ENCODE measurements at places on chromosomes 5 and 9.

GRCh38 chr9:18580151-18580550 is 106.2 kb downstream of the ADAMTSL1 start:
- DNase-seq, result no peak

- DNase-seq, result no peak
Measured at GRCh38 chr5:134438721-134439123, 27.0 kb upstream of the CDKN2AIPNL start.

DNA sequence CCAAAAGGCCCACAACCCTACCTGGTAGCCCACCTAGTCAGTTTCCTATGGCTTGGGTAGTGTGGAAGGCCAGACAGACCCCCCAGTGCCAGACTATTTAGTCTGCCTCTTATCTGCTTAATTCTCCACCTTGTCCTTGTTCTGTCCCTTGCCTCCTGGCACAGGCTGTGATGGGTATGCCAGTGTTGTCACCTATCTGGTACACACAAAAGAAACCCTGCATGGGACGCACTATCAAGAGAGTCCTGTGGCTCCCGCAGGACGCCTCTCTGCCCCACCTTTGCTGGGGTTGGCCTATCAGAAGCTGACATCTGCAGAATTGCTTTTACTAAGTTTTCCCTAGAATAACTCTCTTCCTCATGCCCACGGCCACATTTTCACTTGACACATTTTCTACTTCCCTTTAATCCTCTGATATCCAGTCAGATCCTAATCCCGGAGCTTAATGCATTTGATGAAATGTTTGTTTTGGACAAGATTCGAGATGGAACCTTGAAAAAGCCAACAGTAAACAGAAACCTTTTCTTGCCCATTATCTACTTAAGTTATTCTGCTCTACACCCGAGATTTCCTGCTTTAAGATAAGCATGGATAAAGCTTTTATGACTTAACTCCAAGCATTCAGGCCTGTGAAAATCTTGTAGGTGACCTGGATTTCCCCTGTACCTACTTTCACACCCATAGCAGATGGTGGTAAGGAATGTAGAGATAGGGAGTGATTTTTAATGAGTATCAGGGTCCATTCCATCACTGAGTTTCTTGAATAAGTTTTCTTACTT is 468.5 kb downstream of the ZNF608 start:
- no peak for DNase-seq

DNA sequence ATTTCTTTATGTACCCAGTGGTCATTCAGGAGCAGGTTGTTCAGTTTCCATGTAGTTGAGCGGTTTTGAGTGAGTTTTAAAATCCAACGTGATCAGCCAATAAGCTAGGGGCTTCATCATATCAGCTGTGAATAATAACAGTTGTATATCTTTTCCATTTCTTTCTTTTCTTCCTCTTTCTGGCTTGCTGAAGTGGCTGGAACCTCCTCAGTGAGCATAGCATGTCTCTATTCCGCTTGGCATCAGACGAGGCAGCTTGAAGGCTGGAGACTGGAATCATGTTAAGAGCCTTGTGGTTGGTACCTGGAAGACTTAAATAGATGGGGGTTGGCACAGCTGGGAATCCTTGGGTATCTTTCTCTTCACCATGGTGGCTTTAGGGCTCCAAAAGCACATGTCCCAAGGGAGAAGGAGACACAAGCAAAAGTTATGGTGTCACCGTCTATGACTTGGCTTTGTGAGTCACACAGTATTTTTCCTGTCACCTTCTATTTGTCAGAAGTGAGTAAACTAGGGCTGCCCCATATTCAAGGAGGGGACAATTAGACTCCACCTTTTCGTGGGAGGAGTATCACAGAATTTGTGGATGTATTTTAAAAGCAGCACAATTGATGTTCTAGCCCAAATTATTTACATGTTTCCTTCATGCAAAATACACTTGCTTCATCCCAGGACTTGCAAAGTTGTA is 38.0 kb upstream of the RETREG1 start:
- DNase-seq, result no peak

- no peak for DNase-seq
Measured at GRCh38 chr9:131432597-131433301, 38.9 kb downstream of the PRRC2B start.

- no peak for DNase-seq
Measured at GRCh38 chr5:135308752-135309151, 90.3 kb downstream of the MACROH2A1 start.

DNA sequence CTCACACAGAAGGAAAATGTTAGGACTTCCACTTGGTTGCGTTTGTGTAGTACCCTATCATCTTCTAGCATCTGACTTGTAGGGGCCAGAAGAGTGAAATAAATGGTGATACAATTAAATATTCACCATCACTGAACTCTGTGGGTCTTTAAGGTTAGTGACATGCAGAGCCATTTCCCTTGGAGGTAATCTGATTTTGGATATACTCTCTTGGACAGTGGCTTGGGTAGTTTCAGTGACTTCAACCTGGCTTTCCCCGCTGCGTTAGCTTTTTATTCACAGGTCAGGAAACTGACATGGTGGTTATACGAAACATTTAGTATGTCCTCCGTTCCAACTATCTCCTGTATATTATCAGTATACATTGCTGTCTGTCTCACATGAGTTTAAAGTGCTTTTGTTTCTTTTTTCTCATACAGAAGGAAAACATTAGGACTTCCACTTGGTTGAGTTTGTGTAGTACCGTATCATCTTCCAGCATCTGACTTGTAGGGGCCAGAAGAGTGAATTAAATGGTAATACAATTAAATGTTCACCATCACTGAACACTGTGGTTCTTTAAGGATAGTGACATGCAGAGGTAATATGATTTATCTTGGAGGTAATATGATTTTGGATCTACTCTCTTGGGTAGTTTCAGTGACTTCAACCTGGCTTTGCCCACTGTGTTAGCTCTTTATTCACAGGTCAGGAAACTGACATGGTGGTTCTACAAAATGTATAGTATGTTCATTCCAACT is 883.6 kb downstream of the TAF11L14 start:
- no peak for DNase-seq

DNA sequence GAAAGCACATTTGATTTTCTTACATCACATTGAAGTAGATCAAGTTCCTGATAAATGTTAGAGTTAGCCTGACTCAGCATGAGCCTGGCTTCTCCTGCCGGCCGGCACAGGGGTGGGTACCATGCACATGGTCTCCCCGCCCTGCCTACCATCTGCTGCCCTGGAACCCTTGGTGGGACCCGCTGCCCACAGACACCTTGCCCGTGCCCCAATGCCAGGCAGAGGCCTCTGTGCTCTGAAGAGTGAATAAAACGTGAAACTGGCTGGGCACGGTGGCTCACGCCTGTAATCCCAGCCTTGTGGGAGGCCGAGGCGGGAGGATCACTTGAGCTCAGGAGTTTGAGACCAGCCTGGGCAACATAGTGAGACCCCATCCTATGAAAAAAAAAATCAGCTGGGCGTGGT is 17.3 kb downstream of the EXD3 start:
- no peak for DNase-seq

DNA sequence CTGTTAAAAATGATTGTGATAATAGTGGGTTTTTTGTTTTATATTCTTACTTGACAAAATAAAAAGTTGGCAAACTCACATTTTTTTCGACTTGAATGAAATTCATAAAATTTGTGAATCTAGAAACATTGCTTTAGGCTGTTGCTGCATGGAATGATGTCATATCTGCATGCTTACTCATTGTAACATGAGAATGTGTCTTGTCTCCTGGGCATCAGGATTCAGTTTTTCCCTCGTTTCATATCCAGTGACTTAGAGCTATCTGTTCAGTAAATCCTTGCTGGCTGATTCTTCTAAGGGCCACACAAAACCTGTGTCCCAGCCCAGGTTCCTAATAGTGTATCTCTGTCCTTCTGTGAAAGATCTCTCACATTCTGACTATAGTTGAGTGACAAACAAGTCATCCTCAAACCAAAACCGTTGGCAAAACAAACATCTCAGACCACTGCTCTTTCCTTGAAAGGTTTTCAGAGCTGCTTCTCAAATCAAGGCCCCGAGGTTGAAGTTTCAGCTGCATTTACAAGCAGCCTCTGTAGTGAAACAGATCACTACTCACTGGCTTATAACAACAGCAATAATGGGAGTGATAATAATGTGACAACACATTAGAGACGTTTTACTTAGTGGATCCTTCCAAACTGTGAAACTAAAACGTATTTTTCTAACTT is 95.0 kb downstream of the NPR3 start:
- DNase-seq, result no peak

GRCh38 chr9:134570711-134571325 is 70.8 kb upstream of the COL5A1 start:
- no peak for DNase-seq

DNA sequence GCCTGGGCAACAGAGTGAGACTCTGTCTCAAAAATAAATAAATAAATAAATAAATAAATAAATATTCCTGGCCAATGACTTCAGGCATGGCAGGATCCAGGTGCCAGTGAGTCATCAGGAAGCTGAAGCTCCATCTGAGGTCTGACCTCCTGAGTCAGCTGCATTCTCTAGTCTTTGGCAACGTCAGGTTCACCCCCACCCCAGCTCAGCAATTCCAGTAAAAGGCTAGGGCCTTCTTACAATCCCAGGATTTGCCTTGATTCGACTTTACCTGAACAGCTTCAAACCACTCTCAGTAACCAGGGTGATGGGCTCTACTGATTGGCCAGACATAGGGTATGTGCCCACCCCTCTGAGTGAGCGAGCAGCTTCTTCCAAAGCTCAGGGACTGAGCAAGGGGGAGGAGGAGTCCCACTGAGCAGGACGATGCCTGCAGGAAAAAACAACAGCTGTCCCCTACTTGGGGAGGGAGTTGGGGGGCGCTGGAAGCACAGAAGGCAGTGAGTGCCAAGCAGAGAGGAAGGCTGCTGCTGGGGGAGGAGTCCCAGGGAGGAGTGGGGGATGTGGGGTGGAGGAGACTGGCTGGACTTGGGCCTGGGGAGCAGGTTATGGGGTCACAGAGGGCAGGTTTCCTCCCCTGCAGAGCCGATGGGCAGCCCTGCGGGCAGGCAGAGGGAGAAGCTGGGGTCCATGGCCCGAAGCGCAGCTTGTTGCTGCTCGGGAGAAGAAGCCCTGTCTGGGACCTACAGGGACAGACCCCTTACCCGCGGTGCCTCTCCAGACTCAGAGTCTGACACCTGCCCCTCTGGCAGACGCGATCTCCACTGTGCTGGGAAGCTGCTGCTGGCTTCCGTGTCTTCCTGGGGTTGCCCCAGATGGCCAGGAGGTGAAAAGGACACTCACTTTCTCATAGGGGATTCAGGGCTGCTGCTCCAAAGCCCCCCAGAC is 25.9 kb upstream of the UNC5A start:
- DNase-seq, result no peak

DNA sequence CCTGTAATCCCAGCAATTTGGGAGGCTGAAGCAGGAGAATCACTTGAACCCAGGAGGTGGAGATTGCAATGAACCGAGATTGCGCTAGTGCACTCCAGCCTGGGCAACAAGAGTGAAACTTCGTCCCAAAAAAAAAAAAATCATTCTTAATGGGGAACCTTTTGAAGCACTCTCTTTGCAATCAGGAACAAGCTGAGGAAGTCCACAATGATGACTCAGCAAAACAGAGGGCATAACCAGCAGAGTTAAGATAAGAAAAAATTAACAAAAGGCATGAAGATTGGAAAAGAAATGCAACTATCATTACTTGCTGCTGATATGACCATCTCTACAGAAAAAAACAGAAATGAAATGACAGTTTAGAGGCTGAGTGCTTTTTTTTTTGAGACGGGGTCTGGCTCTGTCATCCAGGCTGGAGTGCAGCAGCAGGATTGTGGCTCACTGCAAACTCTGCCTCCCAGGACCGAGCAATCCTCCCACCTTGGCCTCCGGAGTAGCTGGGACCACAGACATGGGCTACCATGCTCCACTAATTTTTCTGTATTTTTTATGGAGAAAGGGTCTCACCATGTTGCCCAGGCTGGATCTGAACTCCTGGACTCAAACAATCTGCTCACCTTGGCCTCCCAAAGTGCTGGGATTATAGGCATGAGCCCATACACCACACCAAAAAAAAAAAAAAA is 88.0 kb downstream of the FNBP1 start:
- no peak for DNase-seq

- no peak for DNase-seq
Measured at GRCh38 chr9:133569891-133570690, 35.6 kb downstream of the ADAMTSL2 start.

GRCh38 chr9:15243081-15243480 is 63.9 kb downstream of the TTC39B start:
- DNase-seq, result no peak

DNA sequence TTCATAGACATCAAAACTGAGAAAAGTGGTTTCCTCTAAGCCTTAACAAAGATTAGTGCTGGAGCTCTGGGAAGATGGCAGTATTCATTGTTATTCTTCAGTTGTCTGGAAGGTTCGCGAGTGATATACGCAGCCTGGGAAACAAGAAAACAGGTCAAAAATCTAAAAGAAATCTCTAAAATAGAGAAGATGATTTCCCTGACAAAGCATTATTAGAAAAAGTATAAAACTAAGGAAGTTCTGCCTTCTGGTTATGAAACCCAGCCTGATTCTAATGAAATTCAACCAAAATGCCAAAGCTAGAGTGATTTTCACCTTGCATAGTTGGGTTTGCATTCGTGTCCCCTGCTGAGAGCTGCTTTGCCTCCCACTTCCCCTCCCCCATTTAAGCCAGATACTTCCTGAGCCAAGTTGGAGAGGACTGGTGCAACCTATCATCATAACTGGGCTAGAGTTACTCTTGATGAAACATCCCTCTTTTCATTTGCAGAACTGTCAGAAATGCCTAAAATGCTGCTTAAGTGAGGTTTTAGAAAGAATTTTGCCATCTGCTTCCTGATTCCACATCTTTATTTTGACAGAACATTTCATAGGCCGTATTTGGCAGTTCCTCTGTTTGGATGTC is 48.4 kb downstream of the NDFIP1 start:
- DNase-seq, result no peak

DNA sequence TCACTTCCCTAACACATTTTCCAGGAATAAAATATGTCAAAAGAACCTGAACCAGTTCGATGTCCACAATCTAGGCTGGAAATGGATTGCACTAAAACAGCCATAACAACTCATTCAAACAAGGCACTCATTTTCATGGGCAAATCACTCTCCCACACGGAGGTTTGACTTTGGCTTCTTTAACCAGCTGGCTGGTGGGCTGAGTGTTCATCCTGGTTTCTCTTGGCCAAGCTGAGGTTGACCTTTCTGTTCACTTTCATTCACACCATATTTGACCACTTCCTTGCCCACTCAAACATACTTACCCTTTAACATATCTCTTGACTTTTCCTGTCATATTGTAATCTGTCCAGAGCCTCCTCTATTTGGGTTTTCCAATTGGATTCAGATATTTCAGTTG is 5.4 kb downstream of the IL7R start:
- no peak for DNase-seq

Measured in activated naive CD4-positive, alpha-beta T cell (primary cell).